ENCODE measurements at places on chromosomes 16 and 17. TPM values are rescaled to one million over a fixed set of nuclear protein-coding genes. Genes with fewer than 3 reads are reported as not detected.

Gene TBC1D3G
- polyA plus RNA-seq, result not detected

Gene CCL11
- polyA plus RNA-seq, result not detected

Gene PYY
- polyA plus RNA-seq, result not detected

Gene CA5A
- polyA plus RNA-seq, result not detected

Gene LGALS9B
- polyA plus RNA-seq, result not detected

Gene CX3CL1
- not detected for polyA plus RNA-seq

Gene YWHAE
- polyA plus RNA-seq, result 54.4 TPM

Gene CDH3
- not detected for polyA plus RNA-seq

Gene MPRIP
- polyA plus RNA-seq, result 14.4 TPM

Gene HOXB3
- 0.34 TPM for polyA plus RNA-seq

Gene MT1X
- 14.2 TPM for polyA plus RNA-seq

Gene NPIPB2
- polyA plus RNA-seq, result 0.74 TPM

Gene RSL1D1
- 307 TPM for polyA plus RNA-seq

Gene OTOP3
- polyA plus RNA-seq, result not detected

Gene SGSM2
- polyA plus RNA-seq, result 8.0 TPM

Gene CIITA
- polyA plus RNA-seq, result 173 TPM

Gene PTGES3L
- polyA plus RNA-seq, result 1.4 TPM

Gene TBX21
- polyA plus RNA-seq, result 10.0 TPM

Gene KRTAP17-1
- polyA plus RNA-seq, result not detected

Gene CLEC18A
- not detected for polyA plus RNA-seq

Gene UTS2R
- not detected for polyA plus RNA-seq

Gene TNS4
- not detected for polyA plus RNA-seq

Gene XAF1
- polyA plus RNA-seq, result 76.2 TPM

Gene PCTP
- 1.9 TPM for polyA plus RNA-seq

Gene AANAT
- 1.1 TPM for polyA plus RNA-seq

Gene KAT8
- polyA plus RNA-seq, result 69.5 TPM

Data from IgD-negative memory B cell (primary cell).